Adipocyte (in vitro differentiated cells): ENCODE measurements at places on chromosomes 2 and 18.

- no peak for DNase-seq
Measured at GRCh38 chr2:74882299-74882687, 48.4 kb downstream of the HK2 start.

DNA sequence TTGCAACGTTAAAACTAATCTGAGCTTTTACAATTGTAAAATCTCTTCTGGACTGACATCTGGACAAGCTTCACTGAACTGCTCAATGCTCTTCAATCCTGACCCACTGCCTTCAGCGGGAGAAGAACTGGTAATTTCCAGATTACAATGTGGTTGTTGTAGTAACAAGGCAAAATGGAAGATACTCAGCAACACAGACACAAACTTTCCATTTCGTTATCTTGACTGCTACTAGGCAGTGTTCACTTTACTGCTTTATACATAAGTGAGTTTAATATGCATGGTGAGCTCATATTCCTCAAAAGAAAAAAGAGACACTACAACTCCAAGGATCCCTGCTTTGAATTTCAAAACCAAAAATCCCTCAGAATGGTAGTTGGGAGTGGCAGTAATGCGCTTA lies 51.9 kb downstream of the GRB14 start:
- no peak for DNase-seq

DNA sequence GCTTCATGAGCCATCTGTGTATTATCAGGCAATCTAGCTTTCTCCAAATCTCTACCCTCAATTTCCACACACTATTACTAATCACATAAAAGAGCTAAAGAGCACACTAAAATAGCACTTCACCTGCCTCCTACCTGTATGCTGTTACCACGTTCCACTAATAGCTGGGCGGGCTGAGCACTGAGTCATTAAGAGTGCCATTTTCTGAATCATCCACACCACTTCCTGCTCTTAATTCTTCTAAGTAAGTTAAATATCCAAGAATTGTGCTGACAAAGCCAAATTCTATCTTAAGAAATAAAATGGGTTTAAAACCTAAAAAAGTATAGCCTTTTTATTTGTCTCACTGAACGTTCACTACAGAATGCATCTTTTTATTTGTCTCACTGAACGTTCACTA lies 35.7 kb downstream of the NOL10 start:
- DNase-seq, result peak; percentile 3

- no peak for DNase-seq
Measured at GRCh38 chr18:8056723-8057122, 489.6 kb downstream of the PTPRM start.

DNA sequence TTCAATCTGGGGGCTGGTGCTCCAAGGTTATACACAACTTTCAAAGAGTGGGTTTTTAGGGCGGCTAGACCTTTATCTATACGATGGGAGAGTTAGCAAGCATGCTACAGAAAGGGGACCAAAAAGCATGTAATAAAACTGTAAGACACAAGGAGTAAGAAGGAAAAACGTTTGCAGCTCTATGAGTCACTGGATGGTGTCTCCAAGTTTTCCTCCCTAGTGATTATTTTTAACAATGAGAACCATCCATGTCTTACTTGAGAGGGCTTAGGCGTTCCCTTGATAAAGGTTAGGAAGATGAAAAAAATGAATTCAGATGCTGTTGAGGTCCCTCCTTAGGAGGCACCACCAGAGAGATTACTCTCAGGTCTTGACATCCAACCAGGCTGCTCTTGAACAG lies 75.9 kb downstream of the HRH4 start:
- DNase-seq, result no peak

- no peak for DNase-seq
Measured at GRCh38 chr2:190488516-190489233, 45.8 kb downstream of the NEMP2 start.

DNA sequence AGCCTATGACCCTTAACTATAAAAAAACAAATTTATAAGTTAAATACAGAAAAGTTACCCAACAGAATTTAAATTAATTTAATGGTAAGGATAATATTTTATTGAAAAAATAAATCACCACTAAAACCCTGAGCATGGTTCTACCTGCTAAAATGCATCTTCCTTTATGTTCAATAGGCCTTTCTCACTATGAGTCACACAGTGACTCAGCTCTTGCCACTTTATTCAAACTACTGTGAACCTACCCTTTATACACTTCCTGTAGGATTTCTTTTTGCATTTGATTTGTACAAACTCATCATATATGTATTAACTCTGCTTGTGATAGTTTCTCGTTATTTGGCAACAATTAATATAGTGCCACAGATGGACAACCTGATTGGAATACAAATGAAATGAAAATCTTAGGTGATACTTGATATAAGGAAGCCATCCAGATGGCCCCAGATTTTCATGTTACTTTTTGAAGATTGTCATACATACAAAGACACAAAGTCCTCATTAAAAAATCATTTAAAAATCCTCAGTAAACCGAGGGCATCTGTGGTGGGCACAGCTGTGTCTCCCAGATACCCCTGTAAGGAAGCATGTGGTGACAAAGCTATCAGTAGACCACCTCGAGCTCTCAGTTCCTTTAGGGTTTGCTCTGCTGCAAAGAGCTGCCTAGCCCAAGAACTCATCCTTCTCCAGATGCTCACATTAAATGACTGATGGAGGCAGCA lies 55.2 kb upstream of the COBLL1 start:
- peak; percentile 52 for DNase-seq

- DNase-seq, result peak; percentile 31
Measured at GRCh38 chr2:96427917-96428316, 77.2 kb downstream of the NEURL3 start.

DNA sequence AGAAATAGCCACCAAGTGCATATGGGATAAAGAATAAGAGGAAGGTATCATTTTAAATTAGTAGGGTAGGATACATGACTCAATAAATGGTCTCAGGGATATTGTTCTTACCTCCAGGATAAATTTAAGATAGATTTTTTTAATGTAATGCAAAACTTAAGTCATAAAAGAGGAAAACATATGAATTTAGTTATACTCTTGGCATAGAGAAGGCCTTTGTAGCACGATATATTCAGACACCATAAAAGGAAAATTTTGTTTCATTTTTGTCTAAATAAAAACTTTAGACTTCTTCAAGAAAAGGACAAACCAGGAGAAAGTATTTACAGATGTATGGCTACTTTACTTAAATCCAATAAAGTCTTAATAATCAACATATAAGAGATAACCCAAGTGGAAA lies 78.5 kb upstream of the CAB39 start:
- DNase-seq, result peak; percentile 74

DNA sequence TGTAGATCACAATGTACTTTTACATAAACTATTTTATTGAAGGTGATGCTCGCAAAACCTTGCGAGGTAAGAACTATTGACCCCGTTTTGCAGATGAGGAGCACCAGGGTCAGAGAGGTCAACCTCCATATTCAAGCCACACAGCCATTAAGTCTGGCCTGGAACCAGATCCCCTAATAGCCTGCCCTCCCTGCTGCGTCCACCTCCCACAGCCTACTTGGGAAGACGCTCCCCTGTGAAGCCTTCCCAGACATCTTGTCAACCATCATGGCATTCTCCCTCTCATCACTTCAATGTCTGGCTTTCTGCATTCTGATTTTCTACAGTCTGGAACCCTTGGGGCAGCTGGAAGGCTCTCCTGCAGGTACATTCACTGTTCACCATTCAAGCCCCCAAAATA lies 101.0 kb downstream of the TTC32 start:
- no peak for DNase-seq

GRCh38 chr2:224982226-224982625 lies 60.0 kb downstream of the DOCK10 start:
- DNase-seq, result peak; percentile 74

- no peak for DNase-seq
Measured at GRCh38 chr2:220503431-220503830, 876.0 kb downstream of the SLC4A3 start.

- no peak for DNase-seq
Measured at GRCh38 chr18:21331065-21331464, 89.0 kb downstream of the GREB1L start.

DNA sequence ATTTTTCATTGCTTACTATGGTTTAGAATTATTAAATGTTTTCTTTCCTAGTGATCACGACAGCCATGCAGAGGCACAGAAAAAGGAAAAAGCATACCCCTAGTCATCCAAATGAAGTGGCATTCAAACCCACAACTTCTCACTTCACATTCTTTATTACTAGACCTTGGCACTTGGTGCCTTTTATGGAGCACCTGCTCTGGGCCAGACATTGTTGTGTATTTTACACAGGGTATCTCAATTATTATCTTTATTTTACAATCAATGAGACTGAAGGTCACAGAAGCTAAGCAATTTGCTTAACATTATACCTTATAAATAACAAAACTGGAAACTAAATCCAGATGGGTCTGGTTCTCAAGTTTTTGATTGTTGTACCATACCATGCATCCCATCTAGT lies 235.3 kb downstream of the LRATD1 start:
- DNase-seq, result no peak

- DNase-seq, result no peak
Measured at GRCh38 chr2:105926960-105927678, 182.4 kb downstream of the NCK2 start.

DNA sequence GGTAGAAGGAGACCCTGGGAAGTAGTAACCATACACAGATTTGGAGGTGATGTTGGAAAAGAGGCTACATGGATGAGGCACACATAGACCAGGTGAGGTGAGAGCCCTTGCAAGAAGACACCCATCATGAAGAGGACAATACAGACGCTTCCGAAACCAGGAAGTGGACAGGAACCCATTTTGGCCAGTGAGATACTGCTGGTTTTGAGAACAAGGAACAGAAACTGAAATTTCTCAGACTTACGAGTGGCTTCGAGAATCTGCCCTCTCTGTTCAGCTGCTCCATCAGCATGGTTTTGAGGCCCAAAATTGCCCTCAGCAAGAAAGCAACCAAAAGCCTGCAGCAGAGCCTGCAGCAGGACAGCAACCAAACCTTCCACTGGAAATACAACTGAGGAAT lies 479.1 kb upstream of the NRXN1 start:
- DNase-seq, result no peak

DNA sequence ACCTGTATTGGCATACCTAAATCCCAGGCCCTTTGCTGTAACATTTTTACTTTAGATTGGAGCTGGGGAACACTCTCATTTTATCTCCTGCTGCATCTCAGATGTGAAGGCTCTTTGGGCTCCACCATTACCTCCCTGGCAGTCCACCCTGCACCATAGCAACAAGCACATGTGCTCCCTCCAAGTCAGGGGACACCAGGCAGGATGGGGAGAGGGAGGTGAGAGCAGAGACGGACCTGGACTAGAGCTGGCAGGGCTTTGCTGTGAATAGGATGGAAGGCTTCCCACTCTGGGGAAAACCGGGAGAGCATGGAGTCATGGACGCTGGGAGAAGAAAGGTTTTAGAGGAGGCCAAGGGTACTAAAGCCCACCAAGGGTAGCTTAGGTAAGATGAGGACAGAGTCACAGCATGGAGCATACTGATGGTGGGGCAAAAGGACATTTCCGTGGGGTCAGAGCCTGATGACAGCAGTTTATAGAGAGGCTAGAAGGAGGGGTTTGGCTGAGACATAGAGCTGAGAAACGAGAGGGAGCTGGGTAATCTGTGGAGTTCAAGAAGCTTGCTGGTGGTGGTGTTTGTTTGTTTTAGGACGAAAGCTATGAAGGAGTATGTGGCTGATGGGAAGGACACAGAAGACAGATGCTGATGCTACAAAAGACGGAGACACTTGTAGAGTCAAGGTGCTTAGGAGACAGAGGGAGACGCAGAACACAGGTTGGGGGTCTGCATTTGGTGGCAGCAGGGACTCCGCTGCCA lies 134.8 kb downstream of the COL6A3 start:
- DNase-seq, result no peak

DNA sequence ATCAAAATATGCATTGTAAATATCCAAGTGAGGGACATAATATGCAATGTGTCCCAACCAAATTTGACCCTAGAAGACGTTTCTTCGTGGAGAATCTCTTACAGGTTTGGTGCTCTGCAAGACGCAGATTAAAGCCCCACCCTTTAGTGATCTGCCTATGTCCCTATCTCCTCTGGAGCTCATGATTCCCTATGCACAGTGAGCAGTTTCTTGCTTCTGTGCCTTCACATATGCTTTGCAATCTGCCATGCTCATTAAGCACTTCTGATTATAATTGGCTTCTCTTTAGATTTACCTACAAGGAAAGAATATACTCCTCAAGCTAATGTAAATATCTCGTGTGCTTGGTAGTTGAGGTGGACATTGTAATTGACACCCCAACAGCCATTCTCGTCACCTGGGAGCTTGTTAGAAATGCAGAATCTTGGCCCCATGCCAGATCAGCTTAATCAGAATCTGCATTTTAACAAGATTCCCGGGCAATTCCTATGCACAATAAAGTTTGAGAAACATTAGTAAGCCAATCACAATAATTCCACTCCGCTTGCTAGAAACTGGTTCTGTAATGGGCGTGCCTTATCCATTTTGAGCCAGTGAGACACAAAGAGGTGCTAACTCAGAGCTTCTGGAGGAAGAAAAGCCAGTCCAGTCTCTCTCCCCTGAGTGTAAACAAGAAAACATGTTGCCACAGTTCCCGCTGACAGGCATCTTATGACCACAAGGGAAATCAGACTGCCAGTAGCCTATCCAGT lies 2.8 kb upstream of the PUM2 start:
- DNase-seq, result no peak

DNA sequence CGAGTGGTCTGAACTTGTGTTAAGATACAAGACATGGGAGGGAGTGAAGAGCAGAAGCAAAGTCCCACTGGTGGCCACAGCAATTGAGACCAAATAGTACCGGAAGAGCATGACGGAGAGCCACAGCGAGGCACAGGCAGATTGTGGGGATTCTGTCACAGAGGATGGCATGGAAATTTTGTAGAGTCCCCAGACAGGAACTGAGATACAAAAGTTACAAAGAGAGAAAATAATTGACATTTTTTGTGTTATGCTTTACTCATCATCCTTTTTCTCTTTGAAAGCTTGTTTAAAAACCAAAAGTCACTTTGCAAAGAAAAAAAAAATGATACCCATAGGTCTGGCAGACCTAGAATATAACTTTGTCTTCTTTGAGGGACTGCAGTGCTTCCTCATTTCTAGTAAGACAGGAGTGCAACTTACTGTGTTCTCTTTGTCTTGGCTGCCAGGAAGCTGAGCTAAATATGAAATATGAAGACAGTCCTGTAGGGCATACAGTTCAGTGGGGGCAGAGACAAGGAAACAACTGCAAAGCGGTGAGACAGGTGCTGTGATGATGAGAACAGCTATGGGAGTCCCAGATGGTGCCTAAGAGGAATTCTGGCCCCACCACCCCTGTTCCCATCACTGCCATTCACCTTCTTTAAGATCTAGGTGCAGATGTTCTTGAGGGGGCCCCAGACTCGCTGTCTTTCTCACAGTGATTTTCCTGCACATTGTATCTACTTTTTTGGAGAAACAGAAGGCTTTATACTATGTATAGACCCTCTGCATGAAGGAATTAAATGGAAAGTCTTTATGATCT lies 5.2 kb downstream of the ARHGAP25 start:
- DNase-seq, result no peak

DNA sequence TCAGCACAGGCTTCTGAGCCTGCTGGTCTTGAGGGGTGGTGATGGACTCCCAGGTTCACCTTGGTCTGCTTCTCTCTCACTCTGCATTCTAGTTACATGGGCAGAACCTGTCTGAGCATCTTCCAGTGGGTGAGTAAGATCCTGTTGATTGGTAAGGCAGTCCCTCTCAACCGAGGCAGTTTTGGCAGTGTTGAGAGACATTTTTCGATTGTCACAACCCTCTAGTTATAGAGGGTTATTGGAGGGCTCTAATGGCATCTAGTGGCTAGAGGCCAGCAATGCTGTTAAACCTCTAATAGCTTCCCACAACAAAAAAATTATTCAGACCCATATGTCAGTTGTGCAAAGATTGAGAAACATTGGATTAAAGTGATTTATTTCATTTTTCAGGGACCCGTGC lies 9.3 kb upstream of the MGAT5 start:
- no peak for DNase-seq

GRCh38 chr2:37871456-37872191 lies 53.5 kb upstream of the RMDN2 start:
- DNase-seq, result peak; percentile 60
